ENCODE measurements at places on chromosomes 6 and 20.

DNA sequence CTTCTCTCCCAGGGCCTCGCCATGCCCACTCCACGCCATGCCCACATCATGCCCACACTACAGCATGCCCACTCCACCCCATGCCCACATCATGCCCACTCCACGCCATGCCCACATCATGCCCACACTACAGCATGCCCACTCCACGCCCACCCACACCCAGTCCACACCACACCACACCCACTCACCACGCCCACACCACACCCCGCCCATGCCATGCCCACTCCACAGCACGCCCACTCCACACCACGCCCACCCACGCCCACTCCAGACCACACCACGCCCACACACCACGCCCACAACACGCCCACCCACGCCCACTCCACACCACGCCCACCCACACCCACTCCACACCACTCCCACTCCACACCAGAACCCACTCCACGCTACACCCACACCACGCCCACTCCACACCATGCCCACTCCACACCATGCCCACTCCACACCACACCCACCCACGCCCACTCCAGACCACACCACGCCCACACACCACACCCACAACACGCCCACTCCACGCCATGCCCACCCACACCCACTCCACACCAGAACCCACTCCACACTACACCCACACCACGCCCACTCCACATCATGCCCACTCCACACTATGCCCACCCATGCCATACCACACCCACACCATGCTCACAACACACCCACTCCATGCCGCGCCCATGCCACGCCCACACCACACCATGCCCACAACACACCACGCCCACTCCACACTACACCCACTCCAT is 88.6 kb downstream of the ERMARD start:
- no peak for DNase-seq

DNA sequence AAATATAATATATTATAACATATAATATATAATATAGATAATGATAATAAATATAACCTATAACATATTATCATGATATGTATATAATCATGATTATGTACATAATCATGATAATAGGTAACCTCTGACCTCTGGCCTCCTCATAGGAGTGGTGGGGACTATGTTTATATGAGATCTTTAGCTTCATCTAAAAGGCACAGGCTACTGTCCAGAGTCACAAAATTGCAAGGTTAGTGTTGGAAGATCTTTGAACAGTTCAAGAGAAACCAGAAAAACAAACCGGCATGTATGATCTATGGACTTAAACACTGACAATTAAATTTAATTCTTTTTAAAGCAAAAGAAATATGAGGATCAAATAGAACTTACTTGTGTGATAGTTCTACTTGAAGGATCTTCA is 55.7 kb upstream of the TINAG start:
- DNase-seq = no peak

GRCh38 chr6:96520171-96521115 is 1.2 kb upstream of the UFL1 start:
- DNase-seq = peak; percentile 1

DNA sequence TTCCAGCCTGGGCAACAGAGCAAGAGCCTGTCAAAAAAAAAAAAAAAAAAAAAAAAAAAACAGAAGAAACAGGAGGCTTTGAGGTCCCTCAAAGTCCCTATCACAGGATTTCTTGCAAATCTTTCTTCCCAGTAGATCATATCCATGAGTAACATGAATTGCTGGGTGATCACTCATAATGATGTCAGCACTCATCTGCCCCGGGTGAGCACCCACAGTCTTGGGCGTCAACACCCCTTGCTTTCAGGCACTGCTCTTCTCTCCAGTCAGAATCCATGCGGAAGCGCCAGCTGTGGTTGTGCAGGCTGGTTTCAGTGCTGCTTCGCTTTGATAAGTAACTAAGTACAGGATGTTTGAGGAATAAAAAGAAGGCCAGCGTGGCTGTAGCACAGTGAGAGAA is 40.2 kb upstream of the INSM1 start:
- no peak for DNase-seq

GRCh38 chr20:57653910-57654309 is 33.7 kb upstream of the ZBP1 start:
- no peak for DNase-seq

GRCh38 chr6:5851261-5851757 is 155.4 kb downstream of the NRN1 start:
- peak; percentile 68 for DNase-seq

DNA sequence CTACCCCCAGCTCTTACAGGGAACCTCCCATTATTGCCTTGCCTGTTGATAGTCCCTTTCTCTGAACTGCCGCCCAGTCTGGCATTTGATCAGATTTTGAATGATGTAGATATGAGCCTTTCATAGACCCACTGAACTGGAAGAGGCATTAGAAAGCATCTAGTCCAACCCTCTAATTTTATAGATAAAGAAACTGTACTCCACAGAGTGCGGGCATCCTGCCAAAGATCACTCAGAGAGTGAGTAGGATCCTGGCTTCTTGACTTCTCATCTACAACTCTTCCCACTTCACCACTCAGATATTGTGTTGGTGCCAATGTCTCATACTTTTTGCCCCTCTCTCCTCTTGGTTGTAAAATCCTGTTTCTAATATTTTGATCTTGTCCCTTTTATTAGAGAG is 179.2 kb upstream of the BMP2 start:
- no peak for DNase-seq

GRCh38 chr6:7180751-7181150 is 73.0 kb downstream of the RREB1 start:
- no peak for DNase-seq

DNA sequence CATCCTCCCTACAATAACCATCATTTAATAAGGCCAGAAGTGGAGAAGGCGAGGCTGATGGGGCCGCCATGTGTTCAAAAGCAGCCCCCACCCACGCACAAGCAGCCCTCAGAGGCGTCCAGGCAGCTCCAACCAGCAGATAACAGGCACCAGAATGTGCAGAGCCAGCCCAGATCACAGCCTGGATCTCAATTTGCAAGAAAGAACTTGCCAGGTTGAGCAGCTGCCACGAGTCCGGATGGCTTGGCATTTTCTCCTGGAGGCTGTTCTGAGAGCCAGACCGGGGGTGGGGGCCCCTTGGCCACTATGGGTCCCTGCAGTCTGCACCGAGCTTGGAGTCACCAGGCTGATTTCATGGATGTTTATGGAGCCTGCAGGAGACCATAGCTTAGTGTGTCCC is 338.1 kb downstream of the PREX1 start:
- DNase-seq = no peak

- DNase-seq = no peak
Measured at GRCh38 chr6:39653612-39654011, 71.6 kb downstream of the KIF6 start.

GRCh38 chr20:18578581-18578980 is 9.3 kb upstream of the DTD1 start:
- no peak for DNase-seq

- no peak for DNase-seq
Measured at GRCh38 chr6:15496345-15497131, 166.3 kb downstream of the DTNBP1 start.

DNA sequence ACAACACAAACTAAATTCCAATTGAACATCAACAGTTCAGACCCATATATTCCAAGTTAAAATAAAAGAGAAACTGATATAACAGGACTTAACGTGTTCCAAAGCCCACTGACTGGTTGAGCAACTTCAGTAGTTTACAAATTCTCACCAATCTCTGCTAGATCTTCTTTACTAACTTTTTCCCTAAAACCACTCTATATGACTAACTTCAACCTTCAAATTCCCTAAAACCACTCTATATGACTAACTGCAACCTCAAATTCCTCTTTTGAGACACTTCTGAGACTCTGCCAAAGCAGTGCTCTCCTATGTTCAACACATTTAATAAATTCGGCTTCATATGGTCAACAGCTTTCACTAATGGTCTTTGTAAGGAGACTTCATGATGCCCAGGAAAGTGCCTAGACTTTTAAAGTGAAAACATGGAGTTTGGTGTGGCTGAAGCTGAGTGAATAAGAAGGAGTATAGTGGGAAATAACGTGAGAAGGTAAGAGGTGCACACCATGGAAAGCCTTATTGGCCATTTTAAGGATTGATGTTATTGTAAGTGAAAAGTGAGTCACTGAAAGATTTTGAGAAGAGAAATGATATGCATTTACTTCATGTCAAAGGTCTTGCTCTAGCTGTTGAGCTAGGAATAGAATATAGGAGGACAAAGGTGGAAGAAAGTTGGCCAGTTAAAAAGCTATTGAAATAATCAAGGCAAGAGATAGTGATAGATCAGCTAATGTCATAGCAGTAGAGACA is 134.0 kb upstream of the HCRTR2 start:
- no peak for DNase-seq

DNA sequence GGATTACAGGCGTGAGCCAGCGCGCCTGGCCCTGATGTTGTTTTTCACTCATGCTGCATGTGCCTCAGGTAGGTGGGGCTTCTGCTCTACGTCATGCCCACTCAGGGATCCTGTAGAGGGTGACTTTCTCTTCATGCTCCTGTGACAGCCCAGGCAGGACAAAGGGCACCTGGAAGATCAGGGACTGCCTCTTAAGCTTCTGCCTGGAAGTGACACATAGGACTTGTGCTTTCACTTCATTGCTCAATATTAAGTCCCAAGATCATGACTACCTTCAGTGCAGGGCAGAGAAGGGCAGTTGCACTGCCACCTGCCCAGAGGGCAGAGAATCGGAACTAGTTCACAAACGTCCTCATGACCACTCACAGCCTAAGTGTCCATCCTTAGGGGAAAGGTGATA is 249.5 kb upstream of the SULF2 start:
- no peak for DNase-seq

DNA sequence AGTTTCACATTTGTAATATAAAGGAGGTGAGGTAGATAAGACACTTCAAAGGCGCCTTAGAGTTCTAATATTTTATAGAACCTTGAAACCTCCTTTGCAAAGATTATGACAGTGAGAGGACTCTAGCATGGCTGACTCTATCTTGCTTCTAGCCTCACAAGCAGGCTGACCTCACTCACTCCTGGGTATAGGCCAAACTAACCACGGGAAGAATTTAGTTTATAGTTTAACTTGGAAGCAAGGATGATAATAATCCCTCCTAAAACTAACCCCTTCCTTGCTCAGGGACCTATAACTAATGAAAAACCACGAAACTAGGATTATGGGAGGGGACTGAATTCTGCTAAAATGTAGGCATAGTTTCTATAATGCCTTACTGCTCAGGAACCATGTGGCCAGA is 84.3 kb downstream of the FILIP1 start:
- DNase-seq = no peak

- DNase-seq = no peak
Measured at GRCh38 chr20:33349493-33349892, 51.8 kb downstream of the CDK5RAP1 start.

GRCh38 chr6:105402090-105402938 is 568 bp downstream of the PREP start:
- DNase-seq = peak; percentile 52

- no peak for DNase-seq
Measured at GRCh38 chr20:32468313-32468640, 110.1 kb downstream of the ASXL1 start.

GRCh38 chr6:88908598-88909548 is 54.5 kb downstream of the RNGTT start:
- DNase-seq = no peak

DNA sequence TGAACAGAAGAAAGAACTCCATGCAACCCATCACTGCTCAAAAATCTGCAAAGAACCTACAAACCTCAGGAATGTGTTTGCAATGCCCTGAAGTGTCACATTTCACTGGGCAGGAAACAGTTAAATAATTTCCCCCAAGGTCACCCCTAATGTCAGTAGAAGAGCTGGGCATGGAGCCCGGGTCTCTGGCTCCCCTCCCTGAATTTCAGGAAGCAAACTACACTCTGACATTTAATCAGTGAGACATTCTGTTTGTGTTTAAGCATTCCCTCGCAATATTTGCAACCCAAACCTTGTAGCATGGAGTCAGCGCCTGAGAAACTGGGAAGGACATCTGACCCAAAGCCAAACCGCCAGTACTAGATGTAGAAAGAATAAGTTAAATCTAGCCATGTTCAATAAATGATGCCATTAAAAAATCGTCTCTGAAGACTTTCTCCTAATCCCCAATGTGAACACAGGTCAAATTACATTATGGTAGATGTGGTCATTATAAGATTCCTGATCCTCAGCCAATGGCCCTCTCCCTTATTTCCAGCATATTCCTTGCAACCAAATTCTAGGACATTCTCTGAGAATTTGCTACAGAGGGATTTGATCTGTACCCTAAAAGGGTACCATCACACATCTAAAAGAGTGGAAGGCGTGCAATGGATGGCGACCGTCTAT is 91.2 kb upstream of the ADTRP start:
- no peak for DNase-seq

DNA sequence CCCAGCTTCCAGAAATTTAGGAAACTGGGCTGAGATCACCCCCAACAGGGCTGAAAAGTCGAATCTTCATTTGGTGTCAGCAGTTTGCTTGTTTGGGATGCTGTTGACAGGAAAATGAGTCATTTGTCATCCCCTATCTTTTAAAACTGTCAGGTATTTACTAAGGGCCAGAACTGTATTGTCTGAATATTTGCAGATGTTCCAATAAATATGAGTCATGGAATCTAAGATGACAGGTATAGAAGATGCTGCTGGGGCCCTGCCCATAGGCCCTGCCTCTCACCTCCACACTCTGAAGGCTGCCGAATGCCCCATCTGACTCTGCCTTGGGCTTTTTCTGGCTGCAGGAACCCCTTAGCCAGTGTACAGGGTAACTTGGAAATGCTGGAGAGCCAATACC is 3.9 kb downstream of the ETV7 start:
- peak; percentile 65 for DNase-seq

GRCh38 chr6:157087974-157088373 is 235.3 kb downstream of the TMEM242 start:
- no peak for DNase-seq

- no peak for DNase-seq
Measured at GRCh38 chr20:3430376-3431069, 23.1 kb upstream of the DNAAF9 start.

GRCh38 chr6:150813319-150813992 is 52.0 kb upstream of the MTHFD1L start:
- DNase-seq = peak; percentile 52

GRCh38 chr6:39377539-39377950 is 55.0 kb upstream of the KCNK16 start:
- DNase-seq = peak; percentile 6

DNA sequence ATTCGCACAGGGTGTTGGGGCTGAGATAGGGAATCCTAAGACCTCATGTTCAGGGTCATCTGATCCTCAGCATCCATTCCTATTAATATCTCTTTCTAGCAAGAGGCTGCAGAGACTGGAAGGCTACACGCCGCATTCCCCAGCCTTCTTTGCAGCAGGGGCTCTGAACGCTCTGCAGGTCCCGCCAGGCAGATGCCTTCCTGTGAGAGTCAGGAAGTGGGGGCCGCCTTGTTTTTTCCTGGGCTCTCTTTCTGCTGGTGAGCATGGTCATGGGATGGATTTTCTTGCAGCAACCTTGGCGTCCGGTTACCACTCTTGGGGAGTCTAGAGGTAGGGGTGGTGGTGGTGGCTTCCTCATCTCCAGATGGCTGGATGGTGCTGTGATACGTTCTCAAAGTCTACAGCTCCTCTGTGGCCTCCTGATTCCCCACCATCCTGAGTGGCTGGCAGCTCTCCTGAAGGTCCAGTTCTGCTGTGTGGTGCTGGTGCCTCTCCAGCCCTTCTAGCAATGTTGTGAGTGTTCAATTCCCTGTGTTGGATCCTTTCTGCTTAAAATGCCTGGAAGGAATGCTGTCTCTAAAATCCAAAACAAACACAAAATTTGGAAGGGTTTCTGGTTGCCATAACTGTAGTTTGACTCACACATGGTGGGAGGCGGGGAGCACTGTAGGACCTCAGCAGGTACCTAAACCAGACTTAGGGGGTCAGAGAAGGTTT is 111.9 kb downstream of the CEBPB start:
- DNase-seq = no peak

GRCh38 chr20:44990957-44991356 is 24.6 kb downstream of the STK4 start:
- DNase-seq = no peak

Measured in activated CD4-positive, alpha-beta T cell treated with anti-CD3 and anti-CD28 coated beads, Interleukin-10, Interleukin-2, amounts not matched to agents 100 ng/mL and 50 ng/mL, durations not matched to agents 16 hours and 8 hours (primary cell).